ENCODE measurements at places on chromosomes 3 and 15.

DNA sequence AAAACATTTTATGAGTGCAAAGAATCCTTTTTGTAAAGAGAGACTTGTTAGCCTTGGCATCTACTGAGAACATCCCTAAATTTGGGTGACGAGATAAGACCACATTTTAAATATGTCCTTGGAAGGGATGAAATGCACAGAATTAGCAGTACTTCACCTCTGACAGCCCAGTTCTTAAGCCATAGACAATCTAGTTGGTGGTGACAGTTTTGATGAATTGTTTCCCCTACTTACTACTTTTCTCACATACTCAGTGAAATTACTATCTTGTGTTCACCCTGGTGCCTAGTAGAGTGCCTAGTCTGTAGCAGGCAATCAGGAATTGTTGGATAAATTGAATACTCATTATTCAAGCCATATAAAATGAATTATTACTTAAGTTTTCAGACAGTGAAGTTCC lies 3.4 kb downstream of the SCAANT1 start:
- DNase-seq: no peak

DNA sequence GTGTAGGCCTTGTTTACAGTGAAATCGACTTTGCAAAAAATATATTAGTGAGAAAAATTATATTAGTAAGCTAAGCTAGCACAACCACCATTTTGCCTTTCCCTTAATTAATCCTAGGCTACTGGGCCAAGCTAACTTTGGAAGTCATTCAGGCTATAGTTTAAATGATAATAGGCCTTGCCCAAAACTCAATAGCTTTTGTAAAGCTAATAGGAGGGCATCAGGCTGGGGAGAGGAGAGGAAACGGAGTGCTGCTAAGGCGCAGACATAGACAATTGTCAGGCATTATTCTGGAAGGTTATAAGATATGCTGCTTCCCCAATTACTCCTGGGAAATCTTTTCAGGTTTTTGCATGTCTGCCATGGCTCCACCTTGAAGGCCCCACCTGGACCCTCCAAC lies 1286.0 kb downstream of the NSUN3 start:
- no peak for DNase-seq

- DNase-seq: no peak
Measured at GRCh38 chr15:74386496-74387140, 19.2 kb upstream of the CYP11A1 start.

DNA sequence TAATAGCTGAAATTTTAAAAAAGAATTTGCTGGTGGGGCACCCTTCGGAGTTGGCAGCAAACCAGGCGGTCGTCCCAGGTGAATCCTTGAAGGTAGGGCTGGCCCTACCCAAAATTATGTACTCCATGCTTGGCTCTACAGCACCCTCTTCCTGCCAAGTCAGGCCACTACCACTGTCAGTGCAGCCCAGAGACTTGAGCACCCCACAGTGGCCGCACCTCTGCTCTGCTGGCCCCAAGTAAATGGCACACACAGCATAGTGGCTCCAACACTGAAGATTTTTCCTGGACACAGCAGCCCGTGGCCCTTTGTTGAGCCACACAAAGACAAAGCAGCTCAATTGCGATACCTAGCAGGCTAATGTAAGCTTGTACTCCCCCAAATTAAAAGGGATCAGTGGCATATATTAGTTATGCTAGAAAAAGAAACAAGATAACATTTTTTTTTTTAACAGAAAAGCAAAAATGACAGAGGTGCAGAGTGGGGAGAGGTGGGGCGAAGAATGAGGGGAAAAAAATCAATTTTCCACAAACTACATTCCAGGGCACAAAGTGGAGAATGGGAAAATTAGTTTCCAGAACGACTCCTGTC lies 250.5 kb downstream of the UACA start:
- peak; percentile 87 for DNase-seq

- DNase-seq: no peak
Measured at GRCh38 chr3:34925851-34926250, 713.5 kb upstream of the ARPP21 start.

DNA sequence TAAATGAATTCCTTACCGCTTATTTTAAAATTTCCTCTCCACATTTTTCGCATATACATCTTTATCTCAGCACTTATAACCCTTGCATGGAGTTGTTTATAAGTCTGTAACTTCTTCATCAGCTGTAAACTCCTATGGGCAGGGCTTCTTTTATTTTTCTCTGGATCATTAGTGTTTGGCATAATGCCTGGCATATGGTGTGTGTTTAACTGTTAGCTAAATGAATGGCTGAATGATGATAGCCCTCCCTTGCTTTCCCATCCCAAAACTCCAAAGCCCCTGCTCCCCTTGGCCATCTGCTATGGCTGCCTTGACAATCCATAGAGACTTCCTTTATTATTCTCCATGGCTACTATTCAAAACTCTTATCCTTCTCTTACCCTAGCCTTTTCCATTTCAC lies 48.1 kb upstream of the SEMA6D start:
- DNase-seq: no peak

- DNase-seq: no peak
Measured at GRCh38 chr3:158312560-158313141, 202.8 kb downstream of the RSRC1 start.

DNA sequence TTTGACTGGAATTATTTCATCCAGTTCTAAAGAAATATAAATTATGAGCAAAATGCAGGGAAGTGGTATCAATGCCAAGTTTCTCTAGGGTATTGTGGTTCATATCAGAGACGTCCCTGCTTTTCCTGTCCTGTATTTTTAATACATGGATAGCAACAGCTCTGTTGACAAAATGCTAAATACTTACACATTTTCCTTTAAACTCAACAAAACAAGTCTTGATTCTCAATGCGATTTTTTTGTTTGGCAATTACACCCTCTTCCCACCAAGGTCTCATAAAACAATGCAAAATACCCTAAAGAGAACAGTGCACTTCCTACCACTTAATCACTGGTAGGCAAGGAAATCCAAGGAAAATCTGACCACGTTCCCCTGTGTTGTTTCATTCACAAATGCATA lies 120.0 kb downstream of the DUT start:
- DNase-seq: no peak

DNA sequence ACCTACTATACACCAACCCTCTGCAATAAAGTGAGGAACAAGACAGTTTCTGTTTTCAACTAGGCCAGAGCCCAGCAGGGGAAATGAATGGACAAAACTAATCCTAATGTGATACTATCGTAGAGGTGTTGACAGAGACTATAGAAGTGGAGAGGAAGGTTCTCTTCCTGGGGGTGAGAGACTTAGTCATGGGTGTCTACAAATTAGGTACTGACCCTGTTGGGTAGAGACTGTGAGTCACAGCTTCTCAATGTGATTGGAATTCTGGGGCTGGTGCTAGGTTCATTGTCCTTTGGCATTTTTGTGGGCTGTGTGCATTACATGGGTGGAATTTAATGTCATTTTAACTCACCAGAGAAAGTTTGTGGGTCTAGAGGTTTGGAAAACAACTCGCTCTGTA lies 79.3 kb downstream of the ADAMTSL3 start:
- DNase-seq: no peak
